ENCODE measurements at places on chromosomes 2 and 18.

DNA sequence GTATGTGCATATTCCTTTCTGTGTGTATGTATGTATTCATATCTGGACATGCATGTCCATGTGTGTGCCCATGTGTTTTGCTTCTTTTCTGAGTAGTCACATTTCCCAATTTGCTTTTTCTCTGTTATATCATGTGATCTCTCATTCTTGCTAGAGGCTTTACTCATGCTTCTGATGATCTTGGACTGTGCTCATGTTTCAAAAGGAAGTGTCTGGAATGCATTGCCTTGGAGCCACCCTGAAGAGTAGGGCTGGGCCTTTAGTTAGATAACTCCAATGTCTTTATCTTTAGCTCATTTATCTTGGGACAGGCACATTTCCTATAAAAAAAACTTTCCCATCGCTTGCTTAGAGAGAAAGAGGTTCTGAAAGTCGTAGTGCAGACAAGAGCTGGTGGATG, 859.2 kb downstream of the CNTNAP5 start:
- no peak for DNase-seq

- DNase-seq: no peak
These were observed 50.7 kb downstream of the GREB1 start for GRCh38 chr2:11584525-11585056.

DNA sequence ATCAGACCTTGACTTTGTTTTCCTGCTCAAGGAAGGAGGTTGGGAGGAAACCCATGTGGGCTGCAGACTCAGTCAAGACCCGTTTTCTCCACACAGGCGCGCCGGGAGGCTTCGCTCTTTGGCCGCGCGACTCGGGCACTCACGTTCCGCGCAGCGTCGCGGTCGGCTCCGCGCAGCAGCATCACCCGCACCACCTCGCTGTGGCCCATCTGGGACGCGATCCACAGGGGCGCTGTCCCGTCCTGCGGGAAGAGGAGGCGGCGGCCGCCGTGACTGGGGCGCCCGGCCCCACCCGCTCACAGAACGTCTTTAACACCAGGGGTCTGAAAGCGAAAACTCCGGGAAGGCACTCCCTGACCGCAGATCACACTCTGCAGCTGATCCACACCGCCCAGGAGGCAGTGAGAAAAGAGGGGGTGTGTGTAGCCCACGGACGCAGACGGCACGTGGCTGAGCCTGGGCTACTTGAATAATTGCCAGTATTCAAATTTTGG, 33.1 kb upstream of the NPC1 start:
- DNase-seq: no peak

DNA sequence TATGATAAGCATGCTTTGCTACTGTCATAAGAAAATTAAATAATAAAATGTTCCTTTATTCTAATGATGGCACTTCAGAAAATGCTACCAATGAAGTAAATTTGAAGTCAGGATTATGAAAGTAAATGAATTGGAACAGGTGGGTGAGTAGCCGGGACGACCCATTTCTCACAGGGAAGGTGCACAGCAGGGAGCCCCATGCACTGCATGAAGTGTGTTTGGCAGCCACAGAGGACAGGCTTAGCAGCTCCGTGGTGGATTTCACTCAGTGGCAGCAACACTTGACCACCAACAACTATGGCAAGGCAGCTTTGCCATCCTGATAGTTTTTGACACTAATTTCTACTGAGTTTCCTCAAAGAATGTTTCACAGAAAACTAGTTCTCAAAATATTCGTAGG, 146.3 kb downstream of the ATL2 start:
- DNase-seq: no peak

GRCh38 chr2:23803965-23804542, 122.9 kb downstream of the ATAD2B start:
- DNase-seq: no peak

DNA sequence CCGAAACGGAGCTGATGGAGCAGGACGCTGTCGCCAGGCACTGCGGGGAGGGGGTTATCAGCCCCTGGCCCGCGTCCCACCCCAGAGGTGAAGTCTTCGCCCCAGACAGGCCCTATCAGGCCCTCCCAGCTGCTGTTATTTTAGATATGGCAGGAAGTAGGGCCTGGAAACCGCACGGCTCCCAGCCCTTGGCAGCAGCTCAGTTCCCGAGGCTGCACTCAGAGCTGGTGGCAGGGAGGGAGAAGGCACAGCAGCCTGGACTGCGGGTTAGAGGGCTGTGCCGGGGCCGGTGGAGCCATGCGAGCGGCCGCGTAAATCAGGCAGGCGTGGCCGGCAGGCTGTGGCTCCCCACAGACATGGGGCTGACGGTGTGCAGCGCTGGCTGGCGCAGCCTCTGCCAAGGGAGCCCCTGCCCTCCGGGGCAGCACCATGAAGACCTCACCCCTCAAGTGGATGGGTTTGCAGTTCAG, 111.4 kb downstream of the NFATC1 start:
- no peak for DNase-seq

GRCh38 chr2:98759338-98759737, 28.4 kb upstream of the MGAT4A start:
- peak; percentile 32 for DNase-seq

GRCh38 chr2:114472246-114472645, 29.8 kb downstream of the DPP10 start:
- no peak for DNase-seq

- DNase-seq: no peak
These were observed 807.9 kb downstream of the EPHA4 start for GRCh38 chr2:220764171-220764570.

Data from CD4-positive, alpha-beta T cell treated with Interleukin-2 at 100 ng/mL for 4 hours (primary cell).